ENCODE measurements at places on chromosomes 1 and 21. TPM values are rescaled to one million over a fixed set of nuclear protein-coding genes. Genes with fewer than 3 reads are reported as not detected.

DMRTB1 gene
- not detected for total RNA-seq

DNA sequence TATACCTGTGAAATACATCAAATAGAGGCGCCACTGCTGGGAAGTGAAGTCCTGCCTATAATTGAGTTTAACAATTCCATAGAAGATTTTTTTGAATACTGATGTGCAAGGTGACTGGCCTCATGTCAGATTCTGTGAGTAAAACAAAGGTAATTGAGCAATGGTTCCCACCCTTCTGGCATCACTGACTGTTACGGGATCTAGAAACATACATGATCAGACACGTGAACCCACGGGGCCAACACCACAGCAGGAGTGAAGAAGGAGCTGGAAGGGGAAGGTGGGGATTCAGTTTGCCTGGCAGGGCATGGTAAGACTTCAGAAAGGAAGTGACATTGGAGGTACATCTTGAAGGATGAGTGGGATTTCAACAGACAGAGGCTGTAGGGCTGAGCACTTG, 270.2 kb downstream of the DISC1 start:
- H3K36me3 ChIP-seq = no peaks in the 10 kb centered on the region
- no peak for DNase-seq
- H3K4me3 ChIP-seq = no peak overlapping the region
- no peak overlapping the region for H3K27ac ChIP-seq

GRCh38 chr1:95384567-95384966, 150.6 kb downstream of the RWDD3 start:
- H3K27ac ChIP-seq = no peak overlapping the region
- no peaks in the 10 kb centered on the region for H3K36me3 ChIP-seq
- H3K27me3 ChIP-seq = no peaks in the 10 kb centered on the region
- H3K4me3 ChIP-seq = no peak overlapping the region
- H3K4me1 ChIP-seq = no peaks in the 10 kb centered on the region
- no peak for DNase-seq

GRCh38 chr1:201630582-201630981, 91.7 kb downstream of the NAV1 start:
- no peak overlapping the region for H3K4me3 ChIP-seq
- DNase-seq = no peak
- H3K4me1 ChIP-seq = peaks cover 23% of the 10 kb centered on the region
- H3K27ac ChIP-seq = no peak overlapping the region

All from upper lobe of right lung (tissue), 1 donor.